ENCODE measurements at places on chromosomes 7 and 10.

GRCh38 chr10:55283031-55283430 lies 482.0 kb upstream of the PCDH15 start:
- DNase-seq: no peak

DNA sequence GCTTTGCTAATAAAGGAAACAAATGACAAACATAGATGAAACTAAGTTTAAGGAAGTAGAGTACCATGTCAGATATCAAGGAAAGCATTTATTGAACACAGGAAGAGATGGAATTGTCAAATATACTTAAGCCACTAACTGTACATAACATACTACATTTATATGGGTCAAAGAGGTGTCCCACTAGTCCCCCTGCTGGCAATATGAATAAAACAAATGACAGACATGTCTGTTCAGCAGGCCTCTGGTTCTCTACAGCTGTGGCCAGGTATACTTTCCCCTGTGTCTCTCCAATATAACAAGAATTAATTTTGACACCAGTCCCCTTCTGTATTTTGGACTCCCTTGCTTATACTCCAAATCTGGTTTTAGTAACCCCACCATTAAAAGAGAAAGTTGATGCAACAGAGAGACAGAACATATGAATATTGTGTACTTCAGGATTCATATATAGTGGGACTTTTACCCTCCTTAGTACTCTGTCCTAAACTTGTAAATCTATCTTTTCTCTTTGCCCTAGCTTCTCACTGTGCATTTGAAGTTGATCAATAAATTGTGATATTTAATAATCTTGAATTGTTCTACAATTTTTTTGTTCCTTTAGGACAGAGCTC lies 42.9 kb downstream of the CD36 start:
- no peak for DNase-seq

- DNase-seq: no peak
Measured at GRCh38 chr7:64653721-64654401, 12.1 kb upstream of the ZNF107 start.

- no peak for DNase-seq
Measured at GRCh38 chr7:138962561-138963270, 18.5 kb downstream of the KIAA1549 start.

GRCh38 chr10:24453404-24453830 lies 244.5 kb downstream of the KIAA1217 start:
- DNase-seq: no peak
